C1 segment of cervical spinal cord (tissue), 14 donors: ENCODE measurements at places on chromosomes 5 and 9.

DNA sequence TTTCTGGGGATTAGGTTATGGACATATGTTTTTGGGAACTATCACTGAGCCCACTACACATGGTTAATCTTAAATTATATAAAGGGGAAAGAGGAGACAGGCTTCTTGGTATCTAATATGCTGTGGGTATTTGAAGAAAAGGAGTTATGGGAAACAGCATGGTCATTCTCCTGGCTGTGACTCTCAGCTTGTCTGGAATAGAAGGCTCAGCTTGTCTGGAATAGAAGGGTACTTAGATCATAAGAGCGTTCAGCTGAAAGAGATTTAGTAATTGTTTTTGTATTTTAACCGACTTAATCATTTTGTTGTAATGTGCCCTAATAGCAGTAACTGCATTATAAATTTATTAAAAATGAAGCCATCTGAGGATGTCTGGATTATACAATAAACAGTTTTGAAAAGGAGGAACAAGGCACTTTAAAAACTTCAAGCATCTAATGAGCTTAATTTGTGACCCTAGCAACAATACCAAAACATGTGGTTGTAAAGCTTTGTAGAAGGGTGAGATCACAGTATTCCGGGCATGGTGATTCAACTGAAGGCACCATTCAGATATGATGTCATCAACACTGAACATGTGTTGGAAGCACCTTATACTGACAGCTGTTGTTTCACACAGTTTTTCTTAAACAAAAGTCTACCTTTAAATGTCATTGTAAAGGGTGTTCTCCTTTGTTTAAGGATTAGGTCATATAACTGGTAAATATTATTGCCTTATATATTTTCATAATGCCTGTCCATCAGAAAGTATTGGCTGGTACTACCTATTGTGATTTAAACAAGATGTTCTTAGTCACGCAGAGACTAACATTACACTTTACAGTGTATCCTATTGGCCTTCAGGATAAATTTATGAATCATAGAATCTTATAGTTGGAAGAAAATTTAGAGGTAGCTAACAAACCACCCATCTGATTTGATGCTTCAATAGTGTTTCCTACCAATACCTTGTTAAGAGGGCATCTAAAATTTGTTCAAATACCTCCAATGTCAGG is 2174.1 kb upstream of the WWC1 start:
- DNase-seq: no peak

DNA sequence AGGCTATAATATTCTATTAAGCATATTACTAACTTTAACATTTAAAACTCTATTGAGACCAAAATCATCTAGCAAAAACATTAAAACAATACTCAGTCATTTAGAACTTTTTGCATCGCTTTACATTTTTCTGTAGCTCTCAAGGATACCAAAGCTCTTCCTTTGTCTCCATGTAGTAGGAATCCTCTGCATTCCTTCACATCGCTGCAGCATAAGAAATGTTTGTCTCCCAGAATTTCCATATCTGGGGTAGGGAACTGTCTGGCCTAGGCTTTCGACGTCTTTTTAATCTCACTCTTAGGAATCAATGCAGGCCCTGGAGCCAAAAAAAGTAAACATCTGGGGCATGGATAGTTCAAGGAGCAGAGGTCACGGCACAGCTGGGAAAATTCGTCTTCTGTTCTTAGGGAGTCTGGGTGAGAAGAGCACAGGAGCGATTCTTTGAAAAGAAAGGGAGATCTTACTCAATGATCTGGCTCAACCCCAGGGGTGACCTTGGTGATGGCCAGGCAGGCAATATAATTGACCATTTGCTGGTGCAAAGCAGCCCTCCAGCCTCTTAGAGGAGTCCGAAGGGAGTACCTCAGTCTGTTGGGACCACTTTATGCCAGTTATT is 23.2 kb upstream of the RAI14 start:
- no peak for DNase-seq

DNA sequence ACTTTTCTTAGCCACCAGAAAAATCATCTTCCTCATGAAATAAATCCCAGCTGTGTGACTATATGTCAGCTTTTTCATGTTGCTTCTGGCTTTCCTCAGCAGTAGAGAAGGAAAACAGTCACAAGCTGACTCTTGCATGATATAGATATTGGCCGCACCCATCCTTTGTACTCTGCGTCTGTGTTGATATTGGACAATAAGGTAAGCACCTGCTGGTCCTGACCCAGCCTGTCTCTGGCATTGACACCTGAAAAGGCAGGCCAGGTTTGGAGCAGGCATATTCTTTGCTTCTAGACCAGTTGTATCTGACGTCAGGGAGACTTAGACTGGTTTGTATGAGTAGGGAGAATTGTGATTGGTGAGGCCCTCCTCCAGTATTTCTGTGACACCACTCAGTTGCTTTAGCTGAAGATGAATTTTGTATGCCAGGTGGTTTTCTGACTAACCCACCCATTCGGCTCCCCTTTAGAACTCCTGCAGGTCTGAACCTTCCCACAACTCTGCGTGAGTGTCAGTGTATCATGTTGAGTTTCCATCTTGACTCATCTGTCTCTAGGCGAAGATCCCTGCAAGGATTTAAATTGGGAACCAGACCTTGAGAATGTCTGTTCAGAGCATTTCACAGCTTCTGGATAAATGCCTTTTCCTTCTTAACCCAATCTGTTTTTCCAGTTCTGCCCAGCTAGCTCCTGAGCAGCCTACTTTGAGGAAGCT is 151.2 kb upstream of the RUSC2 start:
- no peak for DNase-seq

DNA sequence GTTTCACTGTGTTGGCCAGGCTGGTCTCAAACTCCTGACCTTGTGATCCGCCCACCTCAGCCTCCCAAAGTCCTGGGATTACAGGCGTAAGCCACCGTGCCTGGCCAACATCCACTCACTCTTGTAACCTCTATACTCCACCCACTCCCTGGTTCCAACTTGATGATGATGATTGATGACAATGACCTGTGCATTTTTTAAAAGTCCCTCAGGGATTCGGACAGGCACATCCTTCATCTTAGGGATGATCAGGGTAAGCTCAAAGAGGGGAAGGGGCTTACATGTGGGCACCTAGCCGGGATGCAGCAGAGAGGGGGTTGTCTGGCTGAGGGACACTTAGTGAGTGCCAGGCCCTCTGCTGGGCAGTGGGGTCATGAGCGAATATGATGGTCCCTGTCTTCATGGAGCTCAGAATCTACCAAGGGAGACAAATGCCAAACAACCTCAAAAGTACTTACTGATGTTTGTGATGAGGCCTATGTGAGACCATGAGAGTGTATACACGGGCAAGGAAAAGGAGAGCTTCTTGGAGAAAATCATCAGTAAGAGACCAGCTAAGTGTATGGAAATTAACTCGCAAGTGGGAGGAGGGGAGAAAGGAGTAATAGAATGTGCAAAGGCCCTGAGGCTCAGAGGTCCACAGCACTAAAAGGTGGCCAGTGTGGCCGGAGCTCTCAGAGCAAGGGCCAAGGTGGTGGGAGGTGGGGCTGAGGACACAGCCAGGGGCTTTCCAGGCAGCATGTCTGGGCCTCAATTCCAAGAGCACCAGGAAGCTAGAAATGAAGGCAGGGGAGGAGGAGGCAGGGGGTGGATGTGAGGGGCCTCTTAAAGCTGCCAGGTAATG is 27.4 kb downstream of the LHX2 start:
- no peak for DNase-seq

DNA sequence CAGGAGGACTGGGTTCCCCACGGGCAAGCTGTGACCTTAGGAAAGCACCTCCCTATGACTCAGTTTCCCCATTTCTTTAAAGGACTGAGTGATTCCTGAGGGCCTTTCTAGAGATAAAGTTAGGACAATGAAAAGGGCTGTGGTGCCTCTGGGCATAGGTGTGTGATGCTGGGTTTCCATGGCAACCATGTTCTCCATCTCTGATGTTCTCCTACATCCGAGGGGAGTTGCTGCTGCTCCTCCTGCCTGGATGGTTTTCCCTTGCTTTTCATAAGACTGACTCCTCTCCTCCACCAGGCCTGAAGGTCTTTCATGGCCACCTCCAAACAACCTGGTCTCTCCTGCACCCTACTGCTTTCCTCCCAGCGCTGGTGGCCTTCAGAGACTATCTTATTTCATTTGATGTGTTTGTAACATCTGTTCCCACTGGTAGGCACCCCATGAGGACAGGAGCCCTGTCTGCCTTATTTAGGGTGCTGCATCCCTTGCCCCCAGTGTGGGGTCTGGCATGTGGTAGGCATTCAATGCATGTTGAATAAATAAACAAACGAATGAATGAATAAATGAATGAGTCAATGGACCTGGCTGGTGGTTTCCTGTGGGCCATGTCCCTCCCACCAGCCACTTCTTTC is 112.2 kb upstream of the HAND1 start:
- no peak for DNase-seq

DNA sequence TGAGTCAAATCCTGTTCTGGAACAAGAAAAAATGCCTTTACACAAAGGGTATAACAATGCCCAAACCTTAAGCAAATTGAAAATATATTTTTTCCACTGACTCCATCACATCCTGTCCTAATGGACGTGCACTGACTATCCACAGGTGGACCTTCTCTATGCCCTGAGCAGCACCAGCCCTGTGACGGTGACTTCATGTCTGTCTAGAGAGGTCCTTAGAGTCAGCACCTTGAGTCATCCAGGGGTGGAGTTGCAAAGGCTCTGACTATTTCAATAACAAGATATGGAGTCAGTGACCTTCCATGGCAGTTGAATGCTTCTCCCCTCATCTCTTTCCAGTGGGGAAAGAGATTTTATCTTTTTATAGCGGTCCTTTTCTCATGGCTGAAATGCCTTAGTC is 78.0 kb downstream of the YIPF5 start:
- DNase-seq: no peak

GRCh38 chr5:83787631-83788030 is 67.0 kb upstream of the HAPLN1 start:
- DNase-seq: no peak

GRCh38 chr5:109141222-109142200 is 268.3 kb downstream of the PJA2 start:
- DNase-seq: no peak

GRCh38 chr5:154840435-154841272 is 9.7 kb downstream of the FAXDC2 start:
- no peak for DNase-seq

GRCh38 chr5:124701016-124701415 is 45.4 kb downstream of the ZNF608 start:
- no peak for DNase-seq

DNA sequence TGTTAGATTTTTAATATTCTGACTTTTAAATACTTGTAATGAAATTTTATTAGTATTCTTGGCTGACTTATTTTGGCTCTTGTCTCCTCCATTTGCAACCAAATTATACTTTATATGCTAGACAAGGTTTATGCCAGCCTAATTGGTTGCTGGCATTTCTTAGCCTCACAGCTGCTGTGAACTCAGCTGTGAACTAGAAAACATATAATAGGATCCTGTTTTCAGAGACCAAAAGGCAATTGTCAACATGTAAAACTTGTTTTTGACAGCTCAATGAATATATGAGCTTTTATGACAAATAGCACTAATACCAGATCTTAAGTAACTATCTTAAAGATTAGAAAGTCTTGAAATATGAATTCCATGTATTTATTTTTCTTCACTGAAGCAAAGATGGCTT is 25.9 kb downstream of the KIF2A start:
- DNase-seq: no peak

DNA sequence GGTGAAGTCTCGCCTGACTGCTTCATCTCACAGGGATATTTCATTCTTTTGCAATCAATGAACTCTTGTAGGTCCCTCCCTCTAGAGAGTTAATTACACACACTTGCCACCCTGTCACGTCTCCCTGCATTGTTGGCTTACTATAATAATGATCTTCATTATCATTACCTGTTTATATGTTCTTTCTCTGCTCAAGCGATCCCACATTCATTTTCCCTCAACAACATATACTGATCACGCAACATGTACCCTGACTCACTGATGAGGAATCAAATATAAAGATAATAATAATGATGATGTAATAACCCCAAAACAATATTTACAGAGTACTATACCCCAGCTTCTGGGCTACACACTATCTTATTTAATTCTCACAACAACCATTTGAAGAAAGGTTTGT is 88.5 kb downstream of the FEM1C start:
- DNase-seq: no peak

- no peak for DNase-seq
Observed at GRCh38 chr5:73922875-73923557, 297.0 kb downstream of the ARHGEF28 start.

DNA sequence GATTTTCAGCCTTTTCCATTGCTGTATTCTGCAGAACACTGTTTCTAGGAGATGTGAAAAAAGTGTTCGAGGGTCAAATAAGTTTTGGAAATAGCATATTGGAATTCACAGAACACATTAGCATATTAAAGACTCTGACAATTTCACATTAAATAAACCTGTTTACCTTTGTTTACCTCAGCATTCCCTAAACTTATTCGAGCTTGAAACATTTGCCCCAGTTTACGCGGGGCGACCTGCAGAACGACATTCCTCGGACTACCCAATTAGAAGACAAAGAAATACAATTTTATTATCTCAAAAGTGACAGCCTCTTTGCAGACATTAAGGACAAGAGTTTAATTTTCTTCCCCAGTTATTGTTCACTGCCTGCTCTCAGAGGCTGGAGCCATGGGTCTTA is 110.3 kb upstream of the NFIB start:
- no peak for DNase-seq

GRCh38 chr9:126985870-126986498 is 71.4 kb downstream of the RALGPS1 start:
- DNase-seq: no peak

- no peak for DNase-seq
Observed at GRCh38 chr9:80049096-80049782, 477.5 kb downstream of the TLE4 start.

DNA sequence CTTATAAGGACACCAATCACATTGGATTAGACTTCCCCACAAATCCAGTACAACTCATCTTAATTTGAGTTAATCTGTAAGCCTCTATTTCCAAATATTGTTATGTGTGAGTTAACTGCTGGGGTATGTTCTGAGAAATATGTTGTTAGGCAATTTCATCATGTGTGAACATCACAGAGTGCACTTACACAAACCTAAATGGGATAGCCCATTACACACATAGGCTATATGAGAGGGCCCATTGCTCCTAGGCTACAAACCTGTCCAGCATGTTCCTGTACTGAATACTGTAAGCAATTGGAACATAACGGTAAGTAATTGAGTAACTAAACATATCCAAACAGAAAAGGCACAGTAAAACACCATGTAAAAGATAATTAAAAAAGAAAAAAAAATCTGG is 19.1 kb upstream of the ARSI start:
- no peak for DNase-seq

- no peak for DNase-seq
Observed at GRCh38 chr5:168162464-168162863, 129.0 kb upstream of the WWC1 start.

- no peak for DNase-seq
Observed at GRCh38 chr5:60586307-60586901, 113.6 kb downstream of the DEPDC1B start.

DNA sequence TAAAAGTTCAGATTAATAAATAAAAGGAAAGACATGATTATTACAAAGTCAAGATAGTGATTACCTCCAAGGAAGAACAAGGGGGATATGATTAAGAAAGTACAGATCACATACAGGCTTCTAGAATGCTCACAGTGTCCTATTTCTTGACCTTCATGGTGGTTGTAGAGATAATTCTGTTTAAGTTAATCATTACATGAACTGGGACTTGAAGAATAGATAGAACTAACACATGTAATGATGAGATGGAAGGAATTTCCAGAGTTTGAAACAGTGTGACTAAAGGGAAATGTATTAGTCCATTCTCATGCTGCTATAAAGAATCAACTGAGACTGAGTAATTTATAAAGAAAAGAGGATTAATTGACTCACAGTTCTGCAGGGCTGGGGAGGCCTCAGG is 72.7 kb downstream of the LURAP1L start:
- no peak for DNase-seq
